ENCODE measurements at places on chromosomes 4 and X. TPM values are rescaled to one million over a fixed set of nuclear protein-coding genes. Genes with fewer than 3 reads are reported as not detected.

GRCh38 chr4:8392591-8393190 lies 47.8 kb downstream of the ACOX3 start:
- DNase-seq = no peak

DNA sequence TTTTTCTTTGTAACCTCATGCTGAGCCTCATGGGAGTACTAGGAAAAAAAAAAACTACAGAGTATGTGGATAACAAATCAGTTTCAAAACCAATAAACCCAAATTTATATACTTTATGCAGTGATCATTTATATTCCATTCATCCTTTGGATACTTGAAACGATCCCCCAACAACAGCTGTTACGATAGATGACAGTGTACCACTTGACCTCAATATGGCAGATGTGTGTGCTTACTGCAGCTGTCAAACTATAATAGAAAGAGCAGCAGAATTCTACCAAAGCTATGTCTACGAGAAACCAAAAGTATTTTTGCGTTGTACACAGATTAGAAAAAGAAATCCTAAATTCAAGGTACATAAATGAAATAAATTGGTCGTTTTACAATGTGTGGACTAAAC lies 337.8 kb downstream of the PDGFC start:
- DNase-seq = no peak

PROM1 gene
- 69.0 TPM for total RNA-seq

COX7B2 gene
- total RNA-seq = not detected

MYOZ2 gene
- total RNA-seq = not detected

- no peak for DNase-seq
These were observed 331.5 kb upstream of the EMCN start for GRCh38 chr4:100849319-100849718.

Measured in kidney epithelial cell (primary cell).